ENCODE measurements at places on chromosomes 4 and X.

- DNase-seq = no peak
Observed at GRCh38 chr4:137623013-137623412, 90.7 kb upstream of the PCDH18 start.

DNA sequence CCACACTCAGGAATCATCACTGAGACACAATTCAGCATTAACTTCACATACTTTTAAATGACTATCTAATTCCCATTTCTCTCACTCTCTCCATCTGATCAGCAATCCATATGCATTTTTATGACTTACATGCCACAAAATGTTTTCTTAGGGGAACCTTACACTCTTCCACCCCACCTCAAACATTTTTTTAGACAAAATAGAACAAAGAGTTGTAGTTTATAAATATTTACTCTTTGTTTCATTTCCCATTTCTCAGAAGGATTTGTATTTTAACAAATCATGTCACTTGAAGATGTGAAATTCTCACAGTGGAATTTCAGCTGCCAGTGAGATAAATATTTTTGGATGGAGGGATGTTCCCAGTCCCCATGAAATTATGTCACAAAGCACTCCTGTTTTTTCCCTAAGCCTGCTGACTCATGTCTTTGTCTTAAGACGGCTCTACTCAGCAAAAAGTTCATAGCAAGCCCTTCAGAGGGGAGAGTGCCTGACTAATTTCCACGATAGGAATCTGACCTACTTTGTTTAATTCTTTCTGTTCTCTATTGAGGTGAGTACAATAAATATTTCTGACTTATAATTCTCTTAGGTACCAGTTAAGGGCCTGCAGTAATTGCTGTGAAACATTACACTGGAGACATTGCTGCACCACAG is 257.7 kb downstream of the THOC2 start:
- DNase-seq = no peak

GRCh38 chr4:8351931-8352367 is 82.4 kb downstream of the HTRA3 start:
- no peak for DNase-seq

DNA sequence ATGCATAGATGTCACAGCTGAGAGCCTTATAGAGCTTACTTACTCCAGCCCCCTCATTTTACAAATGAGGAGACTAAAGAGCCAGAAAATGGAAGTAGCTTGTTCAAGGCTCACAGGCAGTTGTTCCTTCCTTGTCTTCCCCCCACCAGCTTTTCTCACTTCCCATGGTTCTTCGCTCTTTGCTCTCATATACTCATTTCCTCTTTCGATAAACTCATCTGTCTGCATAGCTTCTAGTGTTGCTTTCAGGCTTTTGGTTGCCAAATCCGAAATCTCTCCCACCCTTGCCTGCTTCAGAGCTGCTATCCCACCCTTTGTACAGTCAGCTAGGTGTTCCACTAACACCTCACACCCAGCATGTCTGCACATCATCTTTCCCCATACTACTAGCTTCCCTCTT is 25.0 kb upstream of the GJB1 start:
- DNase-seq = no peak

- DNase-seq = no peak
Observed at GRCh38 chr4:185275501-185275900, 66.1 kb downstream of the SNX25 start.

- DNase-seq = no peak
Observed at GRCh38 chrX:1649621-1650020, 34.8 kb downstream of the ASMT start.

DNA sequence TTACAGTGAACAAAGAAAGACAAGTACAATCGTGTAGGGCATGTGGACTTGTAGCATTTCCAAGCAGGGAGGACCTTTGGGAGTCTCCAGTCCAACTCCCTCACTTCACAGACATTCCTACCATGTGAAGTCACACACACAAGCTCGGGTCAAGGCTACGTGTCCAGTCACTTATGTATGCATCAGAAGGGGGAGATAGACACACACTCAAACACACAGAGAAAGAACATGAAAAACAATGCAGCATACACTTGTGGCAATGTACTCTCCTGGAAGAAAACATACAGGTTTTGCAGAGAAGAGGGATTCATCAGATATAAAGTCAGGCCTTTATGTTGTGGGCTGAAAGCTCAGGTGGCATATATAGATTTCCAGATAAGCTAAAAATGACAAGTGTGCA is 136.1 kb upstream of the MID1 start:
- no peak for DNase-seq

DNA sequence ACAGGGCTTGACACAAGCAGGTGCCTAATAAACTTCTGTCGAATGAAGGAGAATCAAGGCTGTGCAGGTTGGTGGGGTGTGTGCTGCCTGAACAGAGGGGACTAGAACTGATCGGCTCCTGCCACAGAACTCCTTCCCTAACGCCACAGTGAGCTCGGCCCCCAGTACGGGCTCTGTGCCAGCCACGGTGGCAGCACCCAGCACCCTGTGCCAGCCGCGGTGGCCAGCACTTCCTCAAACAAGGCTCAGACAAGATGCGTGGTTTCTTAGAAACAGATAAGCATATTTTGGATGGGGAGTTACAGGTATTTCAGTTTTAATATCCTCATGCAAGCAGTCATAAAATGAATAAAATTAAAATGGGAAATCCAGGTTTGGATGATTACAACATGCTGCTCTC is 26.0 kb upstream of the C4orf50 start:
- no peak for DNase-seq

GRCh38 chr4:57265831-57266582 is 155.8 kb upstream of the IGFBP7 start:
- no peak for DNase-seq

- no peak for DNase-seq
Observed at GRCh38 chr4:101254776-101255175, 92.5 kb downstream of the PPP3CA start.

- DNase-seq = no peak
Observed at GRCh38 chr4:139921429-139922184, 232.4 kb downstream of the MAML3 start.

GRCh38 chr4:108519911-108520601 is 100.3 kb upstream of the RPL34 start:
- DNase-seq = peak; percentile 17

DNA sequence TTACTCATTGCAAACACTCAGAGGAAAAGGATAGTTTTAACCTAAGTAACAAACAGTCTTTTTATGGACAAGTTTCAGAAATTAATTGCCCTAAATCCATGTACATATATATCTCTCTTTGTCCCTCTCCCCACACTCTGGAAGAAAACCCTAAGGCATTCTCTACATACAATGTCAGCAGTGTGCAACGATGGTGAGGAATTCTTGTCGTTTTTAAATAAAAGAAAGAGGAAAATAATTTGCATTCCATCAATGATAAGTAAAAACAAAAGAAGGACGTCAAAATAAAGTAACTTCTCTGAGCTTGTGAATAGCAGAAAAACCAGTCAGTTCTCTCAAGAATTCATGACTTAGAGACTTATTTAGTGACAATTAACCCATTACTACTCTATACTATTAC is 550.5 kb upstream of the DIPK2B start:
- peak; percentile 9 for DNase-seq

DNA sequence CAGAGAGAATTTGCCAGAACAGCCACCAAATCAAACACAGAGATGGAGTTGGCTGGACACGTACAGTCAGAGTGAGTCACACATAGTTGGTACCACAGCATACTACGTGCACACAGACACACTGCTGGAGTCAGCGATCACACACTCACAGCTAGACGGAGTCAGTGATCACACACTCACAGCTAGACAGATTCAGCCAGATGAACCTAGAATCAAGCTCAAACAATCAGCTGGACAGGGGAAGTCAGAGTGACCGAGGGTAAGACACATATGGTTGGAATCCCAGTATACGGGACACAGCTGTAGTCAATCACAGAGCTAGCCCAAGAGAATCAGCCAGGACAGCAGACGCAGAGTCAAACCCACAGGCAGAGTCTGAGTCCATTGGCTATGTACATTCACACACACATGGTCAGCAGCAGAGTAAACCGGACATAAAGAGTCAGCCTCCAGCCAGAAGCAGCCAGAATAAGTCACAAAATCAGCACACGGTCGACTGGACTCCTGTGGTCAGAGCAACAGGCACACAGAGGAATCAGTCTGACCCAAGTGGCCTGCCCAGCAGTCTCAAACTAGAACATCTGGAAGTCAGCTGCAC is 4.6 kb downstream of the SLC38A5 start:
- no peak for DNase-seq

DNA sequence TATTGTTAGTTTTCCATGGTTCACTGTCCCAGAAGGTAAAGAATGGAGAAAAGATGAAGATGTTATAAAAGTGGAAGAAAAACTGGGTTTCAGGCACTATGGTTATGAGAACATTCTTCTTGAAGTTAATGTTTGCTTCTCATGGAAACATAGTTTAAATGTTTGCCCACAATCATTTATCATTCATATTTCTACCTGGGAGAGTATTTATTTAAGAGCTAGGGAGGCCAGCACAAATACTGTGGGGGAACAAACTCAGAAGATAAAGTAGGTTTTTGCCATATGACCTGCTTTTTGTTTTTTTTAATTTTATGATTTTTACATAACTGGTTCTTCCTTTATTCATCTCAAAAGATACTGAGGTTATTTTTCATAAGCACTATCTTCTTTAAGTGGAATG is 96.8 kb downstream of the GC start:
- DNase-seq = no peak

GRCh38 chr4:112771-113170 is 11.5 kb upstream of the ZNF718 start:
- DNase-seq = no peak

DNA sequence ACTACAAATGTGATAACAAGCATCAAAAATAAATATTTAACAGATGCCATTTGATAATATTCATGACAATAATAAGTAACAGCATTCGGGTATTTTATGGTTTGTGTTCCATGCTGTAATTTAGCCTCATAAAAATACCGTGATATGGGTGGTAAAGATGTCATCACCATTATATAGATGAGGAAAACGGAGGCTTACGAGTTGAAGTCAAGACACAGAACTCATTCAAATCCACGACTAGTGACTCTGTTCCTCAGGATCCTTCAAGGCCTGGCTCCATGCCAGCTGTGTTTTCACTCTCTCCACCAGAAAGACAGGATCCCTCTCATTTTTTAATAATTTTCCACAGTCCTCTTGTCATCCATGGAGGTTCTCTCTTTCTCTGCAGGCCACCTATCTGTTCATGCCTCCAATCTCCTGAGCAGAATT is 94.5 kb downstream of the APBB2 start:
- DNase-seq = no peak

- no peak for DNase-seq
Observed at GRCh38 chrX:134664202-134664601, 5.9 kb upstream of the PLAC1 start.

DNA sequence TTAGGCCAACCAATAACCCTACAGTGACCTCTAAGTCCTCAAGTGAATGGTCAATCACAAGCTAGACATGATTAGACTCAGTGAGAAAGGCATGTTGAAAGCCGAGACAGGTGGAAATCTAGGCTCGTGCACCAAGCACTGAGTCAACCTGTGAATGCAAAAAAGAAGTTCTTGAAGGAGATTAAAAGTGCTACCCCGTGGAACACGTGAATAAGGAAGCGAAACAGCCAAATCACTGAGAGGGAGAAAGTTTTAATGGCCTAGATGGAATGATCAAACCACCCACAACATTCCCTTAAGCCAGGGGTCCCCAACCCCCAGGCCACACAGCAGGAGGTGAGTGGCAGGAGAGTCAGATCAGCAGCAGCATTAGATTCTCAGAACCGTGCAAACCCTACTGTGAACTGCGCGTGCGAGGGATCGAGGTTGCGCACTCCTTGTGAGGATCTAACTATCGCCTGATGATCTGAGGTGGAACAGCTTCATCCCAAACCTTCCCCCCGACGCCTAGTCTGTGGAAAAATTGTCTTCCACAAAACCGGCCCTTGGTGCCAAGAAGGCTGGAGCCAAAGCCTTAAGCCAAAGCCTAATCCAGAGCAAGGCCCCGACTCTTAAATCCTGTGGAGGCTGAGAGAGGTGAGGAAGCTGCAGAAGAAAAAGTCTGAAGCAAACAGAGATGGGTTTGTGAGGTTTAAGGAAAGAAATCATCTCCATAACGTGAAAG is 19.5 kb upstream of the PDE6B start:
- DNase-seq = no peak

- no peak for DNase-seq
Observed at GRCh38 chrX:153414856-153415510, 3.7 kb downstream of the ZFP92 start.

DNA sequence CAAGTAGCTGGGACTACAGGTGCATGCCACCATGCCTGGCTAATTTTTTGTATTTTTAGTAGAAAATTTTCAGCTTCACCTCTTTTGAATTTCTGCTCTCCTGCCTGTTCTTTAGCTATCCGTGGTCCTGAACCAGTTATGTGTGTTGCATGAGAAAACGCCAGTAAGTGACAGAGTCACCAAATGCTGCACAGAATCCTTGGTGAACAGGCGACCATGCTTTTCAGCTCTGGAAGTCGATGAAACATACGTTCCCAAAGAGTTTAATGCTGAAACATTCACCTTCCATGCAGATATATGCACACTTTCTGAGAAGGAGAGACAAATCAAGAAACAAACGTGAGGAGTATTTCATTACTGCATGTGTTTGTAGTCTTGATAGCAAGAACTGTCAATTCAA is 13.9 kb downstream of the ALB start:
- DNase-seq = no peak

DNA sequence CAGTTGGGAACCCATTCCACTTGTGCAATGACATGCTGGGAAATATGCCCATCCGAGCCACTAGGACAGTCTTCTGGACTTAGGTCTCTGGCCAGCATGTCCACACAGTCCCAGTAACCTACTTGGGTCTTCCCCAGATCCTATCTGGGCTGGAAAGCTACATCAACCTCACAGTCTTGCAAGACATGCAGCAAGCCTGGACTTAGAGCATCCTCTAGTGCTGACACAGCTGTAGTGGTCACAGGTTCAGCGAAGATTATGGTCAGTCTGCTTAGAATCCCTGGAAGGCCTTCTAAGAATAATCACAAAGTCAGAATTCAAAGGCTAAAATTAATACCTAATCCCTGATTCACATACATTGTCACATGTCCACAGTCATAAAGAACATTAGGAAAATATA is 842.7 kb downstream of the STPG2 start:
- DNase-seq = no peak
